ENCODE measurements at places on chromosomes 7 and 10.

DNA sequence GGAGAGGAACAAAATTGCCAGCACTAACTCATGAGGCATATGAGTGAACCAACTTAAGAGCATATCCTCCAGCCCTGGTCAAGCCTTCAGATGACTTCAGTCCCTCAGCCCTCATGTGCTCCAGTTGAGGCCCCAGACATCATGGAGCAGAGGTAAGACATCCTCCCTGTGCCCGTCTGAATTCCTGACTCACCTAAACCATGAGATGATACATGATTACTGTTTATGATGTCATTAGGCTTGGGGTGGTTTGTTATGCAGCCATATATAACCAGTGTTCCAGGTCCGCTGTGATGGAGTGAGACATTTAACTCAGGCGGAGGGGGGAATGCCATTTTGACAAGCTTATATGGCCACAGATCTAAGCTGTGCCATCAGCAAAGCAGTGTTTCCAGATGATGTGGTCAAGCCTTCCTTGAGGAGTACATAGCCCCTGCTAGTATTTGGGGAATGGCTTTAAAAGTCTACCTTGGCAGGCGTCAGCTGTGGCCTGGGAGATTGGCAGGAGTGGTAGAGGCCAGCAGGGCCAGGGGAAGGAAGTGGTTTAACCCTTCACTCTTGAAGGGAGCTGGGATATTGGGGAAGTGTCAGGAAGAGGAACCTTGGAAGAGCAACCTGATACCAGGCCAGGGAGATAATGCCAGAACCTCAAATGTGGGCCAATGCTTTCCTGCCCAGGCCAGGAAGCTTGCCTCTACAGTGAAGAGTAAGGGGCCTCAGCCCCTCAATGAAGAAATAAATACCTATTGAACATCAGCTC lies 343.0 kb upstream of the PODXL start:
- no peak for DNase-seq

- no peak for DNase-seq
Observed at GRCh38 chr10:52143338-52143737, 170.7 kb upstream of the DKK1 start.

- DNase-seq, result no peak
Observed at GRCh38 chr10:48872234-48872633, 67.4 kb downstream of the LRRC18 start.

DNA sequence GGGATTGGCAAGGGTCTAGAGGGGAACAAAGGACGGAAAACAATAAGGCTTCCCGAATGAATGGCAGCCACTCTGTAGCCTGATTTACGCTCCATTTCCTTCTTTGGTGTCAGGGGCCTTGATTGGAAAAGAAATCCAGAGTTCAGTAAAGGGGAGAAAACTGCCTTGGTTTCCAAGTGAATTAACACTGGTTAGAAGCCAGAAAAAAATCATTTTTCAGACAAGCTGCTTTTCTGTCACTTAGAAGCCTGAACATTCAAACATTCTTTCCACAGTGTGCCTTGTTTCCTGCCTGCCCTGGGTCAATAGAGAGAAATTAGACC lies 283 bp upstream of the TRDMT1 start:
- no peak for DNase-seq

GRCh38 chr10:126177417-126178030 lies 210.8 kb downstream of the ADAM12 start:
- no peak for DNase-seq

- DNase-seq, result no peak
Observed at GRCh38 chr7:11466517-11467105, 365.4 kb downstream of the THSD7A start.

DNA sequence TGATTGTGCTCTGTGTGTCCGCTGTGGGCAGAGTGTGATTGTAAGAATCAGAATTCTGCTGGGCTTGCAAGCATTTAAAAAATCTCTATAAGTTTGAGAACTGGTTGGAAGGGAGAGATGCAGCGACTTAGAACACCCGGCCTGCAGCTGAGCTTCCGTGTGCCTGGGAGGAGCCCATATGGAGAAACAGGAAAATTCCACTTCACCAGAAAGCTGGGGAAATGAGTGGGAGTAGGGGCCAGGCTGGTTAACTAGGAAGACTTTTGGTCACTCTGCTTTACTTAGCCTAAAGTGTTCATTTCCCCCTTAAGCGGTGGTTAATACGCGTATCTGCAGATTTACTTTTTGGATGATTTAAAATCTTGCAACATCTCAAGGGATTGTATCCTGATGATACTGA lies 72.2 kb downstream of the TCF7L2 start:
- DNase-seq, result no peak

All from anterior cingulate cortex (tissue), 58 donors.